ENCODE measurements at places on chromosomes 5 and 9. TPM values are rescaled to one million over a fixed set of nuclear protein-coding genes. Genes with fewer than 3 reads are reported as not detected.

The SHC3 gene
- 51.5 TPM for total RNA-seq

The FGD3 gene
- total RNA-seq: 14.2 TPM

The FAM163B gene
- total RNA-seq: 16.5 TPM

The ORM2 gene
- total RNA-seq: not detected

The PCDHA5 gene
- total RNA-seq: 13.1 TPM

The CTXN3 gene
- 1.1 TPM for total RNA-seq

The NUTM2G gene
- not detected for total RNA-seq

The OTP gene
- not detected for total RNA-seq

The SNCAIP gene
- total RNA-seq: 48.2 TPM

The SMIM33 gene
- total RNA-seq: not detected

The MTRR gene
- total RNA-seq: 29.9 TPM

The MARCOL gene
- total RNA-seq: not detected

GRCh38 chr5:38961691-38962090 lies 112.5 kb downstream of the RICTOR start:
- DNase-seq: no peak

DNA sequence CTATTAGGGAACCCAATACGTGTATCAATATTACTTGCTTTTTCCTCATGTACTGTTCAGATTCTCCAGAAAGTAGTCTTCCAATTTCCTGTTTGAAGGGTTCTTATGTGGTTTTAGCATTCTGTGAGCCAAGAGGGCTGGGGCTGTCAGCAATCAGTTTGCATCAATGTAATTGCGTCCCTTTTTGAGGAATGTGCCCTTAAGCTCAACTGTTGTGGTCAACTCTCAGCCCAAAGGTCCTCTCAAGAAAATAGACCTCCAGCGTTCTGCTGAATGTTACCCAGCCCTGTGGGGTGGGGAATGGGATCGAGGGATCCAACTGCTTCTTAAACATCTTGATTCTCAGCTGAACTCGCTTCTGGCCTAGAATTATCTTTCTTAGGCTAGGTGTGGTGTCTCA lies 43.8 kb upstream of the CDK20 start:
- DNase-seq: no peak

DNA sequence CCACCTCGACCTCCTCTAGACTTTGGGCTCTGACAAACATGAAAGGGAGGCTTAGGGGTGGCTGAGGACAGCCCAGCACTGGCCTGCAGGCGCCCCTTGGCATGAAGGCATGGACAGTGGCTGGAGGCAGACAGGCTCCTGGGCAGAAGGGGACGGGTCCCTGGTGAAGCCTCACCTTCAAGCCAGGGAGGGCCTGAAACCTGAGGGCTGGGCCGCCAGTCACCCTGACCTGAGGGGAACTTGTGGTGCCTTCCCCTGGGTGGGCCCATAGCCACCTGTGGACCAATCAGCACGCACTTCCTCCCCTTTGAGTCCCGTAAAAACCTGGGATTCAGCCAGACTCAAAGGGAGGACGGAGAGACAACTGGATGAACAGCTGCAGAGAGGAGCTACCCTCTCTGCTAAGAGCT lies 90.4 kb upstream of the PUM3 start:
- no peak for DNase-seq

DNA sequence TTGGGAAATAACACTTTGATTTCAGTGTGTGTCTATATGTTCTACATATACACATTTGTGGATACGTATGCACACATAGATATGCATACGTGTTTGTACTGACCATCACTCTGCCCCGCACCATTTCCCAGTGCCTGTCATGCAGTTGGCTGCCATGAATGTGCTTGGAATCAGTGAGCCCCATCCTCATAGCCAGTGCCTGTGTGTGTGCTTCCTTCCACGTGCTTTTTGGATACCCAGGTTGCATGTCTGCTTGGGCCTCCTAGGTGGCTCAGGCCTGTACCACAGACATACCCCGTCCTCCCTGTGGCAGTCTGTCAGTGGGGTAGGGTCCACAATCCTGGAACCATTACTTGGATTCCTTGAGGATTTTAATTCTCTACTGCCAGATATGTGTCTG lies 243.6 kb downstream of the FANCC start:
- DNase-seq: no peak

- no peak for DNase-seq
Measured at GRCh38 chr5:53063176-53063575, 46.4 kb downstream of the MOCS2 start.

DNA sequence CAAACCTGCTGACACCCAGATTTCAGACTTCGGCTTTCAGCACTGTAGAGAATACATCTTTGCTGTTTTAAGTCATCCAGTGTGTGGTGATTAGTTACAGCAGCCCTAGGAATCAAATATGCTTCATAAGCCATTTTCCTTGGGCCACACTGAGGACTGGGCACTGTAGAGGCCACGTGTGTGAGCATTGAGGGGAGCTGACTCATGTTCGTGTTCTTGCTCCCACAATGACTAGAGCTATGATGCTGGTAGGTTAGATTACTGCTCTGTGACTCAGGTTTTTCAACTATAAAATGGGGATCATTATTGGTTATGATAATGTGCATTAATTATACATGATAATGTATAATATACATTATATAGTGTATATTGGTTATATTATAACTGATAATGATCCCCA lies 96.5 kb upstream of the PALM2AKAP2 start:
- DNase-seq: no peak

- no peak for DNase-seq
Measured at GRCh38 chr9:127550751-127551150, 61.3 kb upstream of the STXBP1 start.

DNA sequence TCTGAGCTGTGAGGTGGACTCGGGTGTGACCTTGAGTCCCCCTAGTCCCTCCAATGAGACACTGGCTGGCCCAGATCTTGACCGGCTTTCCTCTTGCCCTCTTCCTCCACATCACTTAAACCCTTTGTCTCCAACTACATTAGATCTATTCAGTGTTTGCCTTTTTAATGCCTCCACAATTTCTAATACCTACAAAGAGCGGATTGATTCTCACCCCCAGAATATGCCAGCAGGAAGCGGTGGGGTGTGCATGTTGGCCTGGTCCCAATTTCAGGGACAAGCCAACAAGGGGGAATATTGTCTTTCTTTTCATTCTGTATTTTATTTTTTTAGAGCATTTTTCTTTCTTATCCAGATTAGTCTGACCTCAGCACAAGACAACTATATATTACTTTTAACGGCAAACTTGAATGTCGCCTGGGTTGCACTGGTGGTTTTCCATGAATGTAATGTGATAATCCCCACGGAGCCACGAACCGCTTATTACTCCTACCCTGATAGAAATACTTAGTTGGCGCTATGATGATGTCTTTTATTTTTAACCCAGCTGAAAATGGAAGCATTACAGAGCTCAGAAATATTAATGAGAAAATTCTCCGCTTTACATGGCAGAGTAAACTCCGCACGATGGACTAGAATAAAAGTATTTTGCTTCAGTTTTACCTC lies 68.5 kb upstream of the MYO10 start:
- no peak for DNase-seq

DNA sequence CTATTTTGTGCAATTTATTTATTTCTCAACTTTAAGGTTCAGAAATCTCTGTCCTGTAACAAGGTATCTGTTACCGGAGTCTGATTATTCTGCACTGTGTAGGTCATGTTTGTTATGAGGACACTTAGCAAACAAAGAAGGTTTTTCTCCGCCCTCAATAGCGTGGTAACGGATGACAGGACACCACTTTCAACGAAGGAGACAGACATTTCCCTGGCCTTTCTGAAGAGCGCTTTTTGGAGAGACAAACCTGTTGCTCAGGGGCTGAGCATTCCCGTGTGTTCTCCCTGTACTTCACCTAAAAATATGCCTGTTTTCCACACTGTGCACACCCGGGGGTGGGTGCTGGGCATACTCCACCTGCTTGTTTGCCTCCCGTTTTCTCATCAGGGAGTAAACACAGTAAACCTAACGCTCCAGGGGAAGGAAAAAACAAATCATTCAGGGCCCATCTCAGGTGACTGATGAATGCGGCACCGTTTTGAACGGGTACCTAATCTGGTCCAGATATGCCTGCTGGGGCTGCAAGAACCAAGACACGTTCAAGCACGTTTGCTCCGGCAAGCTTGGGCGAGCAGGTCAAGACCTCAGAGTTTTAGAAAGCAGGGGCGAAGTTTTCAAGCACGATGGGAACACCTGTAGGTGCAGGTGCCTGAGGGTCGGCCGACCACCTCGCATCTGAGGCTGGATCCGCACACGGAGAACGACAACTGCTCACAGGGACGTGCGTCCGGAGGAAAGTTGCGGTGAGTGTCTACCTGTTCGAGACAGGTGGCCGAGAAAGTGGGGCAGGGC lies 859 bp downstream of the RETREG1 start:
- DNase-seq: no peak

DNA sequence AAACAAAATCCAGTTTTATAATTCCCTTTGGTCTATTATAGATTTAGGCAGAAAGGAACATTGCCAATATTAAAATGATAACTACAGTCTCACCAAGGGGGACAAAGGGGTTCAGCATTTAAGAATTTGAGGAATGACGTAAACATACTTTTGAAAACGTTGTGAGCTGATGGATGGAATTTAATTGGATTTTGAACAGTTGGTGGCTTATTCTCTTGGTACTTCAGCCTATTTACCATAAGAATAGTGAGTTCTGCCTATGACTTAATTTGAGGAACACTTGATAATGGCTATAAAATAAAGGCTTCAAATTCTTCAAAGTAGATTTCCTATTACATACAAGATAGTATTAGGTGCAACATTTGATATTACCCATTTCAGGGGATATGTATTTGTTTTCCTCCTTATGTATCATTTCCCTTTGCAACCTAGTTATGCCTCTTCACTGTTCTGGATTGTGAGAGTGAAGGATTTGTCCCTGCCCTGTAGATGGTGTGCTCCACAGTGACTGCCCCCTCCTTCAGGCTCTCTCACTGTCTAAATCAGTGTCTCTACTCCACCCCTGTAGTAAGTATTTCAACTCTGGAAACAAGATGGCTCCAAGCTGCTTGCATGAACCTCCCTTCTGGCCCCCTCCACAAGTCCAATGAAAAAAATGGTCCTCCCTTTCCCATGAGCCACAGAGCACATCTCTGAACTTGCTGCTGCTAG lies 225.6 kb downstream of the ARHGEF28 start:
- no peak for DNase-seq

- DNase-seq: no peak
Measured at GRCh38 chr9:99103054-99103895, 1.6 kb upstream of the TGFBR1 start.

- DNase-seq: no peak
Measured at GRCh38 chr5:10625700-10626472, 62.0 kb downstream of the ANKRD33B start.

DNA sequence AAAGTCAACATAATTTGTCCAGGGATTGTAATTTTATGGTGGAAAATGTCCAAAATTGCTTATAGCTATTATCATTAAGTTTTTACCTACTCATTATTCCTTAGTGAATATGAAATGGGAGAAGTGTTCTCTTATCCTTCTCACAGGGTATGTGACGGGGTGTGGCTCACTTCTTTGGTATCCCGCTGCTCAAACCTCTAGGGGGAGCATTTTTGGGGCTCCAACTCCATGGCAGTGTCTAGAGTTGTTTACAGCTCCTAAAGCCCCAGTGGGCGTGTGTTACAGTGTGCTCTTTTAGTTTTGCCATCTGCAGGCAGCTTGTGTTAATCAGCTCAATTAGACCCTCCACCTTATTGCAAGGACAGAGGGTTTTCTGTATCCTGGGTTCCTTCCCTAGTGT lies 89.4 kb downstream of the CDKN2A start:
- no peak for DNase-seq

DNA sequence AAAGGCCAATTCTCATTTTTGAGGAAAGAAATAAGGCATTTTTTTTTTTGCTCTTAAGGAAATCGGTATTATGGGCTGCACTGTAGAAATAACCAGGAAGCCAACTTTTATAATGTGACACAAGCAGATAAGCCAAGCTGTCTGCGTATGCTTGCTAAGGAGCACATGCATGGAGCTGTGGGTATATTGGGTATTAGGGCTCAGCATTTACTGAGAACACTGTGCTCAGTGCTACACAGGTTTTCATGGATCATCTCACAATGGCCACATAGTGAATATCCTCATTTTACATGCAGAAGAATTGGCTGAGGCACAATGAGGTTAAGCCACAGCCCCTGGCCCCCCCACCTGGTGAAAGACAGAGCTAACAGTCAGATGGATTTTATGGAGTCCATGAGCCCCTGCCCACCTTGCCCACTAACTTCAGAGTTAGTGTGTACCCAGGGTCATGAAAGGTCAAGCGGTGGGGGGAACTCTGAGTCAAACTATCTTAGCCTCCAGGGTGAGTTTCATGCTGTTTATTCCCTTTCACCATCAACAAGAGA lies 204.8 kb downstream of the SPATA31A6 start:
- no peak for DNase-seq

DNA sequence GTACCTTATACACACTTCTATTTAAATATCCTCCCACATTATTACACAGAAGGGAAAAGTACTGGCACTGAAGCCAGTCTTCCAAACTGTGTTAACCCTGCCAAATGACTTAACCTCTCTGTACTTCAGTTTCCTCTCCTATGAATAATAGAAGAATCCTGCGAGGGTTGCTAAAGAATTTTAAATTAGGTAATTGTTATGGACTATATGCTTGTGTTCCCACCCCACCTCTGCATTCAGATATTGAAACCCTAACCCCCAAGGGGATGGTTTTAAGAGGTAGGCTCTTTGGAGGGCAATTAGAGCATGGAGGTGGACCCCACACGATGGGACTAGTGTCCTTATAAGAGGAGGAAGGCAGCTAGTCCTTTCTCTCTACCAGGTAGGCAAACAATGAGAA lies 72.7 kb downstream of the TTLL11 start:
- no peak for DNase-seq

- no peak for DNase-seq
Measured at GRCh38 chr9:79976257-79977073, 404.7 kb downstream of the TLE4 start.

Data from occipital lobe (tissue), 3 donors.